Stimulated activated CD4-positive, alpha-beta T cell treated with anti-CD3 and anti-CD28 coated beads, Interleukin-15, amount 100 ng/mL, for 48 hours (primary cell): ENCODE measurements at places on chromosomes 2 and 18.

- DNase-seq, result no peak
Observed at GRCh38 chr2:224017957-224018356, 21.1 kb downstream of the SERPINE2 start.

DNA sequence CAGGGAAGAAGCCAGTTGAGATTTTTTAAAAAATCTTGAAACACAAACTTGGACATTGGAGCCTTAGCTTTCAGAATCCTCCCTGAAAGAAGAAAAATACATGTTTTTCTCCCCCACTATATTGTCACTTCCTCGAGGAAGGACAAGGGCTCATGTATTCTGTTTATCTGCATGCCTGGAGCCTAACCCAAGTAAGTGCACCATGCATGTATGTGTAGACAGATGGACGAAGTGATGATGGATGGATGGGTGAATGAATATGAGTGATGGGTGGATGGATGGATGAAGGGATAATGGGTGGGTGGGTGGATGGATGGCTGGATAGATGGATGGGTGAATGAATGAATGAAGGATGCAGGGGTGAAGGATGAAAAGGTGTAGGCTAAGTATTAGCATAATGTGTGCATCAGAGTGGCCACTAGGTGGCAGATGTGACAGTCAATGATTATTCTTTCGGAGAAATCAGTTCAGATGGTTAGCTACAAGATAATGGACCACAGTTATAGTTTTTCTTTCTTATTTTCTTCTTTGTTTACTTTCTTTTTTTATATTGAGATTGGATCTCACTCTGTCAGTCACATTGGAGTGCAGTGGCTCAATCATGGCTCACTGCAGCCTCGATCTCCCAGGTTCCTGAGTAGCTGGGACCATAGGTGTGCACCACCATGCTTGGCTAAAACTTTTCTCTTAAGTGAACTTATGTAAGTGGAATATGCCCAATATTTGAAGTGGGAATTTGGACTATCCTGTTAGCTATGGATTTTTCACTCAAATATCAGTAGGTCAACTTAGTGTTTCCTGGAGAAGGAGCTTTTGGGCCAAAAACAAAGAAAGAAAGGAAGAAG, 18.5 kb upstream of the CCDC93 start:
- no peak for DNase-seq

DNA sequence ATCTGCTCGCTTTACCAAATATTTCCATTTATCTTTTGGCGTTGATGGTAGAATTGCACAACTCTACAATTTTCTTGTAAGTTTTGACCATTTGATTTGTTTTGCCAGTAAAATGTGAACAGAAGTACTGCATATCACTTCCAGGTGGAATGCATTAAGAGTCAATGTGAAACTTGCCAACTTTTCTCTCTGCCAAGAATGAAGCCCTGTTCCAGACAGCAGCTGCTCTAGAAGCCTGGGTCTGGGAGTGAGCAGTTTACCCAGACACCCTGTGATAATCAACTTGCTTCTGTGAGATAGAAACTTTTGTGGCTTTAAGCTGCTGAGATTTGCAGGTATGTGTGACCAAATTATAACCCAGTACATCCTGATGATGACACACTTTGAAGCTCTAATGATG, 115.9 kb upstream of the SYT4 start:
- DNase-seq, result no peak

- DNase-seq, result no peak
Observed at GRCh38 chr2:31081492-31081891, 56.7 kb downstream of the GALNT14 start.

DNA sequence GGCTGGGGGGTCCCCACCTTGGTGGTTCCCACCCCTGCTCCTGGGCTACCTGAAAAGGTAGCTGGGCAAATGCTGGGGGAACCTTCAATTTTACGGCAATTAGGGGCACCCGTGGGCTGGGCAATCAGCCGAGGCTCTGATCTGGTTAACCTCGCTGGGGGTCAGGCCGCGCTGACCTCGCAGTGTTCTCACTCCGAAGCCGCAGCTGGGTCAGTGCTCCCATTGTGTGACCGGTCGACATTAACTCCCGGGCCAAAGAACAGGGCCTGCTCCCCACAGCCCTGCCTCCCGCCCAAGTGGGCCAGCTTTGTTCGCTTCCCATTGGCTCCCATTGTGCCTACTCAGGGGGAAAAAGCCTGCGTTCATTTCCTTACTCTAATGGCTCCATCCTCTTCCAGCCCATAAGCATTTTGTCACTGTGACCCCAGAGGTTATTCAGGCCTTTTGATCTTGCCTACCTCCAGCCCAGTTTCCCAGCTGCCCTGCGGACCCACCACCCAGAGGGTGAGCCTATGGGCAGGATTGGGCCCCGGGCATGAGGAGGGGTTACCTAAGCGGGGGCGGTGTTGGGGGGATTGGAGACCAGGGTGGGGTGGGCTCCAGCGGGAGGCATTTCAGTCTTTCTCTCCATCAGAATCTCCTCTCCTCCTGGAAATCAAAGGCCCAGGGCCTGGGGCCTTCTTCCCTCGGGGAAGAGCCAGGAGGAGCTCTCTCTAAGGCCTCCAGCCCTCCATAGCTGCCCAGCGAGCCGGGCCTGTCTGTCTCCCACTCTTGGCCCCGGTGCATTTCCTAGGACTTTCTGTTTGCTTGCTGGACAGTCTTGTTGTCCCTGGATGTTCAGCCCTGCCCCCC, 90.1 kb downstream of the MYCN start:
- no peak for DNase-seq

DNA sequence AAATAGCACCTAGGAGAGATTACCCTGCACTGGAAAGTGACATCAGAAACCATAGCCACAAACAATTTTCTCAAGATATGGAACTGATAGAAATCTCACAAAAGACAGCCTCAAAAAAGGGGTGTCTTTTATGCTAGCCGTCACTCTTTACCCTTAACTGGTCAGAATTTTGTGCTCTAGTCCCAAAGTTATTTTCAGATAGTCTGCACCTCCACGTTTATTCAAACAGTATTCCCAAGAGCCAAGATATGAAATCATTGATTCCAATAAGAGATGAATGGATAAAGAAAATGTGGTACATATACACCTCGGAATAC, 23.5 kb upstream of the PMAIP1 start:
- no peak for DNase-seq

DNA sequence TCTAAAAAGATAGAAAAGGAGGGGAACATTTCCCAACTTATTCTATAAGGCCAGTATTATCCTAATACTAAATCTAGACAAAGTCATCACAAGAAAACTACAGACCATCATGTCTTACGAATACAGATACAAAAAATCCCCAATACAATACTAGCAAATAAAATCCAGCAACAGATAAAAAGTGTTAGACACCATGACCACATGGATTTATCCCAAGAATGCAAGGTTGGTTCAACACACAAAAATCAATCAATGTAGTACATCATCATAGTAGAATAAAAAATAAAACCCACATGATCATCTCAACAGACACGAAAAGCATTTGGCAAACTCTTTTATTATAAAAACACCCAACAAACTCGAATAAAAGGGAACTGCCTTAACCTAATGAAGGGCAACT, 18.5 kb downstream of the SLC66A2 start:
- DNase-seq, result no peak

GRCh38 chr2:112301171-112301584, 25.8 kb downstream of the ZC3H6 start:
- DNase-seq, result no peak

- DNase-seq, result no peak
Observed at GRCh38 chr2:72949642-72950041, 32.3 kb downstream of the EMX1 start.

- no peak for DNase-seq
Observed at GRCh38 chr18:24602201-24602600, 141.8 kb downstream of the HRH4 start.

DNA sequence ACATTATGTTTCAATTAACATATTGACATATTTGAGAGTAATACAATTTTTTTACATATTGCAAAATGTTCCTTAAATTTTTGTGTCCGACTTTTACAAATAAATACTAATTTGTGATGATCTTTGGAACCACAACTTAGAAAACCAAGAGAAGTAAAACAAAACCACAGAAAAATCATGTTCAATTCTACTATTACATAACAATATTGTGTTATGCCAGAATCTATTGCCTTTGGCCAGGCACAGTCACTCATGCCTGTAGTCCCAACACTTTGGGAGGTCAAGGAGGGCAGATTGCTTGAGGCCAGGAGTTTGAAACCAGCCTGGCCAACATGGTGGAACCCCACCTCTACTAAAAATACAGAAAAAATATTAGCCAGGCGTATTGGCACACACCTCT, 92.8 kb upstream of the APCDD1 start:
- no peak for DNase-seq

DNA sequence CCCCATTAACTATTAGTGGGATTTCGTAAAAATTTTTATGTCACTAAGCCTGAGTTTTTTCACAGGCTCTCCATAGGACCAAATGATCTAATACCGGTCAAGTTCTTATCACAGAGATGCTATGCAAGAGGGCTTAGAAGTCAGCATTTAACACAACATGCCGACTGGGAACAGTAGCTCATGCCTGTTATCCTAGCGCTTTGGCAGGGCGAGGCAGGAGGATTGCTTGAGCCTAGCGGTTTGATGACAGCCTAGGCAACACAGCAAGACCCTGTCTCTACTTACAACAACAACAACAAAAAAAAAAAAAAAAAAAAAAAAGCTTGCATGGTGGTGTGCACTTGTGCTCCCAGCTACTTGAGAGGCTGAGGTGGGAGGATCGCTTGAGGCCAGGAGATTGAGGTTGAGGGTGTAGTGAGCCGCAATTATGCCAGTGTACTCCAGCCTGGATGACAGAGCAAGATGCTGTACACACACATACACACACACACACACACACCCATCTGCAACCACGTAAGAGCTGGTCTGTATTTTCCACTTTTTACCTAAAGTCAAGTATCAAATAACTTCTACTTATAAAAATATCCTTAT, 67.6 kb upstream of the FAM124B start:
- DNase-seq, result no peak

- DNase-seq, result no peak
Observed at GRCh38 chr2:183186296-183186695, 62.1 kb downstream of the NUP35 start.

DNA sequence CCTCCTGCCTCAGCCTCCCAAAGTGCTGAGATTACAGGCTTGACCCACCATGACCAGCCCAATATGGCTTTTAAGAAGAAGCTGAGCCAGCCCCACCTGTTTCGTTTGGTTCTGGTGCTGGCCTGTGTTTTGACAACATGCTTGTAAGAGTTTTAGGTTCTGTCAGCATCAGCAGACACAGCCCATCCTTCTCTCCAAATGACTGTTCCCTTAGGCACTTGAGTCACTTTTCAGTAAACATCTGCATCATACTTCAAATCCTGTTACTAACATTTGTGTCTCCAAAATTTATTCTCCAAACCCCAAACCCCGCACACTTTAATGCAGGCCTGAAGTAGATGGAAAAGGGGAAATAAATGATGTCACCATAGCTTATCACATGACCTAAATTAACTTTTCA, 1118.5 kb downstream of the TSN start:
- DNase-seq, result no peak

- DNase-seq, result no peak
Observed at GRCh38 chr2:176418768-176419167, 149.5 kb downstream of the MTX2 start.

GRCh38 chr18:72965616-72966015, 97.8 kb upstream of the NETO1 start:
- DNase-seq, result no peak

DNA sequence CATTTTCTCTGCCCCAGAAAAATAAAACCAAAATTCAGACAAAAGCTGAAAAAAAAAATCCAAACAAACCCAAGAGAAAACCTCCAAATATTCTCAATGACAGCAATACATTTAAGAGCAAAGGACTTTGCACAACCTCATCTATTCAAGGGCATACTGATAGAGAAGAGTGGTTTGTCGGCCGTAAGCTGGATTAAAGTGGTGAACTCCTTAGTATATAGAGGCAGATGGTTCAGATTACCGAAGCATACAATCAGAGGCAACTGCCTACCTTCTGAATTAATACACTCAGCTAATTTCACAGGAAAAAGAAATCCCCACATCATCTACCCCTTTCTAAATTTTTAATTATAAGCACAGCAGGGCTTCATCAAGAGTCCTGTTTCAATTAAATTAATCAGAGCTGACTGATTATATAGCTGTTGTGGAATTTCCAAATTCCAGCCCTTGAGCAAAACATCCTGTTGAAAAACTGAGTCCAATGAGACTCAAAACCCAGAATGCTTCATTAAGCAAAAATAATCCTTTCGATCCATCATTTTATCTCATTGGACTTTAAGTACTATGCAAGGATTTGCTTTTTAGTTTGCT, at the start of gene CPLX4:
Gene CPLX4, minus strand, starts transcription at position 190 of the 591 bp plus-strand sequence. Its CDS starts 187 bp downstream, at position 3.
- DNase-seq, result no peak

DNA sequence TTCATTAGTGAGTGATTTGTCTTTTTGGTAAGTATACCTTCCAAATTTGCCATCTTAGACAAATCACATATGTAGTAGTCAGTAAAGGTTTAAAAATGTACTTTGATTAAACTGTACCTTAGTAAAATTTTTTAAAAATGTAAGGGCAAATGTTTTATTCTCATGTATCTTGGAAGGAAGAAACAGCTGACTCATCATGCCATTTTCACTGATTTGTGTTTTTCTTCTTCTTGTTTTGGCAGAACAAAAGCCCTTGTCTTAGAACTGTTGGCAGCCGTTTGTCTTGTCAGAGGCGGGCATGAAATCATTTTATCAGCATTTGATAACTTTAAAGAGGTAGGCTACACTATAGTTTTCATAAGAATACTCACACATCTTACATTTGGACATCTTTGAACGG, 136.5 kb downstream of the PRPF40A start:
- DNase-seq, result no peak

- no peak for DNase-seq
Observed at GRCh38 chr2:217980036-217980435, 22.8 kb downstream of the TNS1 start.

DNA sequence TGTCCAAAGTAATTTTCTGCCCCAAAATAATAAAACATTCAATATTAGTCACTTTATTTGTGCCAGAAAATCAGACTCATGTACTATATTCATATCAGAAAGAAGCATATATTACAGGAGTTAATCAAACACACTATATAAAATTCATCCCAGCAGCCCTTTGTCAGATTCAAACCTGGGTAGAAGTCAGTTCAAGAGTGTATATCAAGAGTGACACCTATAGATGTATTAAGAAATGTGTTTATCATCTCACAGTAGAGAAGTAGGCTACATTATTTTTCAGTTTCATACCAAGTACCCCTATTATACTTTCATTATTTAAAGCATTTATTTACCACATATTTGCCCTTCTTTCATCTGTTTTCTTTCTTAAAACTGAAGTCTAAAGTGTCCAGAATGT, 193.2 kb upstream of the DDX18 start:
- DNase-seq, result no peak

DNA sequence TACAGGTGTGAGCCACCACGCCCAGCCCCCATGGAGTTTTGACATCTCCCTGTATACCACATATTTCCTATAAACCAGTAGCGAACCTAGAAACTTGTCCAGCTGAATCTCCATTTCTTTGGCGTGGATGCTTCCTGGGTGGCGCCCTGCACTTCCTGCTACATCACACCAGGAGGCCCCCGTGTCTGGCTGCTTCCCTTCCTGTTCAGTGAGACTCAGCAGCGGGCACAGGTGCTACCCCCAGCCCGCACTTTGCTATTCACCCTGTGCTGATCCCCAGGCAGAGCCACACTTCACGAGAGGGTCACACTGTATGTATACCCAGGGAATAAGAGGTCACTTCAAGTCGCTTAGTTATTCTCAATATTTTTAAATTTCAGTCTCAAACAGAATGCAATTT, 35.0 kb downstream of the CYP27C1 start:
- DNase-seq, result no peak

- DNase-seq, result no peak
Observed at GRCh38 chr2:209463226-209463625, 39.4 kb downstream of the MAP2 start.
